Stimulated activated CD8-positive, alpha-beta memory T cell treated with anti-CD3 and anti-CD28 coated beads, Interleukin-15, amount 100 ng/mL, for 24 hours (primary cell): ENCODE measurements at places on chromosomes 6 and 20.

GRCh38 chr6:84508334-84508733 lies 256.1 kb downstream of the TBX18 start:
- no peak for DNase-seq

DNA sequence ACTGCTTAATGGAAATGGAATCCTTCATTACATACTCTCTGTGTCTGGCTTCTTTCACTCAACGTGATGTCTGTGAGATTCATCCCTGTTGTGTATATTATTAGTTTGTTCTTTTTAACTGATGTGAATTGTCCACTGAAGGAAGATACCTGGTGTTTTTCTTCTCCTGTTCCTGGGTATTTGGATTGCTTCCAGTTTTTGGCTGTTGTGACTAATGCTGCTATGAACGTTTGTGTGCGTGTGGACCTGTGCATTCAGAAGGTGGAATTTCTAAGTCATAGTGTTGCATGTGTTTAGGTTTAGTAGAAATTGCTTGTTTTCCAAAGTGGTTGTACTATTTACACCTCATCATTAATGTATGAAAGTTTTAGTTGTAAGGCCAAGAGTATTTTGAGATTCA lies 3.8 kb downstream of the TULP4 start:
- DNase-seq: no peak

DNA sequence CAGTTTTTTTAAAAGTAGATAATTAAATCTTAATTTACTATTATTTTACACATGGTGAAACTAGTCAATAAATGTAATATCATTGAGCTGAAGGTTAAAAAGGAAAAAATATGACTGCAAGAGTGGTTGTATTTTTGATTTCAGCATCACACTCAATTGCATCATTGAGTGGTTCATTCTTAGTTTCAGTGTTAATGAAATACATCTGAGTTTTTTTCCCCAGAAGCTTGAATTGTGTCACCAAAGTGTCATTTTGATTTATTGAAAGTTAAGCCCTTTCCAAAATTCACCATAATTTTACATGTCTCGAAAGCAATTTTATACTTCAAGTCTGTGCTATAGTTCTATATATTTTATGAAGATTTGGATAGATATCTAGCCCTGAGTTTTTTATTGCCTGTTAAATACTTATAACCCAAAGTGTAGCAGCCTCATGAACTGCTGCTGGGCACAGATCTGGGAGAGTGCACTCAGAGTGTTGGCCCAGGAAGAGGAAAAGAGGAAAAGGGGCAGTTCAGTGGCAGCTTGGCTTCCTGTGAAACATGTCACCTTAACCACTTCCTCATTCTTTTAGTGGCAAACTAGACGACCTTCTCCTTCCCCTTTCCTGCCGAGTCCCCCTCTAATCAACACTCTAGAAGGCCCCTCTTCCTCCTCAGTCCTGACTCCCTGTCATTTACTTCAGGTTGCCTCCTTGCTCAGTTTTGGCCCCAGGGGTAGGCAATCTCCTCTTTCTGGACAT lies 140.7 kb downstream of the ESR1 start:
- no peak for DNase-seq

- DNase-seq: no peak
Measured at GRCh38 chr6:70675822-70676221, 8.1 kb downstream of the SMAP1 start.

- DNase-seq: no peak
Measured at GRCh38 chr6:2917801-2918445, 14.8 kb upstream of the SERPINB9 start.

GRCh38 chr20:35887393-35888064 lies 66.8 kb downstream of the SCAND1 start:
- DNase-seq: no peak

DNA sequence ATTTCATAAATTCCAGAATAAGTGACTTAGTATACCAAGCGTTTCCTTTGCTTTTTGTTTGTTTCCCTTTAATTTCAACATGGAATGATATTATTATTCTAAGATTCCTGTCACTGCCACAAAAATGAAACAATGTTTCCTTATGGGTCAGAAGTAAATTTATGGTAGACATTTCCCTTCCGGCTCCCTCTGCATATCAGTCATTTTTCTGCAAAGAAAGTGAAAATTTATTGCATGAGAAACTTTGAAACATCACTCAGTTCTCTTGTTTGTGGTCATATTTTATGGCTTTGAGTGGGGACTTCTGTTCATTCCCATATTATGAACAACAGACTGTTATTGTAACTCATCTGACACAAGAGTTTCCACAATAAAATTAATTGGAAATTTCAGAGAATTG lies 97.8 kb downstream of the NKAIN2 start:
- no peak for DNase-seq

DNA sequence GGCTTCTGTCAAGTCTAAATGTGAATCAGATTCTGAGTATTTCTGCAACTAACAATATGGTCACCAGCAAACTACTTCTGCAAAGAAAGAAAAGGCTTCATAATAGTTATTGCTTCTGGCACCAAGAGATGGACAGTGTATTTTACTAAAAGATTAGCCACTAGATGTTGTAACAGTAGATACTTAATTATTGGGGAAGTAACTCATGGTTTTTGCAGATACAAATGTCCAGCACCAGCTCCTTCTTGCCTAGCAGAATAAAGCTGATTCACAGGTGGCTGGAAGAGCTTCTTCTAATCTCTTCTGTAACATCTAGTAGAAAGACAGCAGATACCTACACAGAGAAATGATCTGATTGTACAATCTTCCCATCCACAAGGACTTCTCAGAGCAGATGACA lies 21.2 kb downstream of the ATXN1 start:
- DNase-seq: no peak
